Osteocyte (in vitro differentiated cells): ENCODE measurements at places on chromosomes 6 and 20. TPM values are rescaled to one million over a fixed set of nuclear protein-coding genes. Genes with fewer than 3 reads are reported as not detected.

DNA sequence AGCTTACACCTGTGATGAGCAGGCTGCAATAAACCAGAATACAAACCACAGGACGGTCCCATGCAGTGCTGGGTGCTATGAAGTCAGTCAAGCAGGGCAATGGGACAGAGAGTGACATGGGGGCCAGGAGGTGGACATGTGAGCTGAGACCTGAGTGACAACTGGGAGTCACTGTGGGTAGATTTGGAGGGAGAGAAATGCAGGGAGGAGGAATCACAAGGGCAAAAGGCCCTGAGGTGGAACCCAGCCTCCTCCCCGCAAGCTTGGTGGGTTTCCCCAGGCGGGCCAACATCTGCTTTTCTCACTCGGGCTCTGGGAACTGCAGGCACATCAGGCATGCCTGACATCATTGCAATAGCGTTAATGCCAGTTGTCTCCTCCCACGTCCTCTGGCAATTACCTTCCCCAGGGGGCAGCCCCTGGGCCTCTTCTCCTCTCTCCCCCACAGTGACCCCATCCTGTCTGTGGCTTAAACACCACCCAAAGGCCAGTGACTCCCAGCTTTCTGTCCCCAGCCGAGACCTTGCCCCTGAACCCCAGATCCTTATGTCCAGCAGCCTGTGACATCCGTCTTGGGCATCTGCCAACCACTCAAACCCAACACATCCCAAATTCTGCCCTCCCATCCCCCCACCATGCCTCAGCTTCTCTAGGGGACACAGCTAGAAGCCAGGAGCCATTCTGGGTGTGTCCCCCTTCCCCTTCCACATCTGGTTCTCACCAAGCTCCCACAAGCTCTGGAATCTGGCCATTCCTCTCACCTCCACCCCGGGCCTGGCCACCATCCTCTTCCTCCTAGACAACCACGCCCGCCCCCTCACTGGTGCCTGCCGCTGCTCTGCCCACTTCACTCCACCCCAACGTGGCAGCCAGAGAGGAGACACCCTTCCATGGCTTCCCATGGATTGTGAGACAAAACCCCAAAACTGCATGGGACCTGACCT lies 28.2 kb downstream of the PDRG1 start:
- no peak overlapping the region for H3K27ac ChIP-seq
- H3K36me3 ChIP-seq = no peaks in the 10 kb centered on the region
- H3K4me1 ChIP-seq = no peaks in the 10 kb centered on the region
- no peak overlapping the region for H3K4me3 ChIP-seq
- H3K27me3 ChIP-seq = peaks cover 48% of the 10 kb centered on the region

GRCh38 chr6:85354761-85355618 lies 94.9 kb upstream of the NT5E start:
- peaks cover 16% of the 10 kb centered on the region for H3K4me1 ChIP-seq
- H3K27me3 ChIP-seq = no peaks in the 10 kb centered on the region
- H3K27ac ChIP-seq = no peak overlapping the region
- H3K36me3 ChIP-seq = no peaks in the 10 kb centered on the region

DNA sequence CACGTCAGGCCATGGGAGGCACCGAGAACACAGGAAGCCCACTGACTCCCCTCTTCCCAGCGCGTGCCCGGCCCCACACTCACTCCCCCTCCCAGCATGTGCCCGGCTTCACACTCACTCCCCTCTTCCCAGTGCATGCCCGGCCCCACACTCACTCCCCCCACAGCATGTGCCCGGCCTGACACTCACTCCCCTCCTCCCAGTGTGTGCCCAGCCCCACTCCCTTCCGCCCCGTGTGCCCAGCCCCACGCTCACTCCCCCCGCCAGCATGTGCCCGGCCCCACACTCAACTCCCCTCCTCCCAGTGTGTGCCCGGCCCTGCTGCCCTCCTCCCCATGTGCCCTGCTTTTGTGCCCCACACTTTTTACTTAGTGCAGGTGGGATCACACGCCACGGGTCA lies 9.7 kb downstream of the RTEL1 start:
- no peak overlapping the region for H3K27ac ChIP-seq
- H3K36me3 ChIP-seq = peaks cover 17% of the 10 kb centered on the region
- H3K4me3 ChIP-seq = no peak overlapping the region
- H3K4me1 ChIP-seq = no peaks in the 10 kb centered on the region
- DNase-seq = no peak

DNA sequence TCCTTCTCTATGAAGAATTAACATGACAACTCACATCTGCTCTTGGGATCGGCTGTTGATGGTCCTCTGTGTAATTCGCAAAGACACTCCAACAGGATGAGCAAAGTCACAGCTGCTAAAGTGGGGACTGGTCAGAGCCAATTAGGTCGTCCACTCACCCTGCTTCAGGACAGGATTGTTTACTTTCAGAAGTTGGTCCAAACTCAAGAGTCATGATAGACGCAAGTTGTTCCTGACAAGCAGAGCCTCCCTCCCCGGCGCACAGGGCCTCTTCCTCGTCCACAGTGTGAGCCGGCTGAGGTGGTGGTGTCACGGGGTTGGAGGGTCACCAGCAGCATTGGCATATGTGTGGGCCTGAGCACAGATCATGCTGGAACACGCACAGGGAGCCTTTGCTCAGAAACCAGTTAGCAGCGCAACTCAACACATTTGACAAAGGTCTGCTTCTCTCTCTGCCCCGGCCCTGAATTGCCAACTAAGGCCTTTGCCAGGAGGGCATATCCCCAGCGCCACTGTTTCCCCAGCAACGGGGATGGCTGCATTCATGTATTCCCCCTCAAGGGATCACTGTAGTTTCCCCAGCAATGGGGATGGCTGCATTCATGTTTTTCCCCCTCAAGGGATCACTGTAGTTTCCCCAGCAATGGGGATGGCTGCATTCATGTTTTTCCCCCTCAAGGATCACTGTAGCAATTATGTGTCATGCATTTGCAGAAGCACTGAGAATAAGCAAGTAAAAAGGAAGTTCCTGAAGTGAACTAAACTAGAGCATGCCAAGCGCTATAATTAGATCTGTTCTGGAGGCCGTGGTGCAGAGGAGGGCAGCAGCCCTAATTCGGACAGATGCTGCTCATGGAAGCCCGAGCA lies 111.7 kb downstream of the THBS2 start:
- DNase-seq = no peak
- no peaks in the 10 kb centered on the region for H3K36me3 ChIP-seq
- no peaks in the 10 kb centered on the region for H3K27me3 ChIP-seq
- H3K27ac ChIP-seq = peak overlapping the region; percentile 31

DNA sequence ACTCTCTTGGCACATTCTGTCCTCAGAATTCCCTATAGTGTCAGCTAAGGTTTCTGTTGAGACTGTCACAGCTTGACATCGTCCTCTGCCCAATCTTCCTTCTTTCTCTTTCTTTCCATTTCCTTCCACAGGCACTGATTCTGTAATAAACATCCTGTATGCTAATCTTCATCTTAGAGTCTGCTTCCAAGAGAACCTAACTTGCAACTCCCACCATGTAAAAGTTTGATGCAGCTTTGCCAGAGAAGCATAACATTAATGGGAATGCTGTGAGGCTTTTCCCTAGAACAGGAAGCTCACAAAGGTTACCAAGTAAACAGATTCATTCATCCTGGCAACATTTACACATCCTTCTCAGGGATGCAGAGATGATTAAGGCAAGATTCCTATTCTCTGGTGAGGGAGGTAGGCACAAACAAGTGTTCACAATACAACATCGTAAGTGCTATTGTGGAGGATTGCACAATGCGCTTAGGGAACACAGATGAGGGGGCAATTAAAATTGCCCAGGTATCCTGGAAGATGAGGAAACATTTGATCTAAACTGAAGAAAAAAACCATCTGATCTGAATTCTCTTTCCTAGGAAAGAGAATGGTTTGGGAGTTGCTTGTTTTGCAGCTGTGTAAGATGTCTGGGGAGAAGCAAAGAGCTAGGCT lies 74.7 kb downstream of the GRM1 start:
- no peak overlapping the region for H3K4me3 ChIP-seq
- H3K4me1 ChIP-seq = no peaks in the 10 kb centered on the region
- peaks cover 2% of the 10 kb centered on the region for H3K27me3 ChIP-seq
- DNase-seq = no peak
- H3K27ac ChIP-seq = no peak overlapping the region

Gene SUN5
- total RNA-seq = not detected in 2 replicates

GRCh38 chr20:25690427-25690826 lies 6.2 kb downstream of the ZNF337 start:
- H3K4me3 ChIP-seq = no peak overlapping the region
- H3K36me3 ChIP-seq = peaks cover 21% of the 10 kb centered on the region
- no peak overlapping the region for H3K27ac ChIP-seq
- no peak for DNase-seq
- H3K4me1 ChIP-seq = peaks cover 3% of the 10 kb centered on the region
- no peaks in the 10 kb centered on the region for H3K27me3 ChIP-seq

DNA sequence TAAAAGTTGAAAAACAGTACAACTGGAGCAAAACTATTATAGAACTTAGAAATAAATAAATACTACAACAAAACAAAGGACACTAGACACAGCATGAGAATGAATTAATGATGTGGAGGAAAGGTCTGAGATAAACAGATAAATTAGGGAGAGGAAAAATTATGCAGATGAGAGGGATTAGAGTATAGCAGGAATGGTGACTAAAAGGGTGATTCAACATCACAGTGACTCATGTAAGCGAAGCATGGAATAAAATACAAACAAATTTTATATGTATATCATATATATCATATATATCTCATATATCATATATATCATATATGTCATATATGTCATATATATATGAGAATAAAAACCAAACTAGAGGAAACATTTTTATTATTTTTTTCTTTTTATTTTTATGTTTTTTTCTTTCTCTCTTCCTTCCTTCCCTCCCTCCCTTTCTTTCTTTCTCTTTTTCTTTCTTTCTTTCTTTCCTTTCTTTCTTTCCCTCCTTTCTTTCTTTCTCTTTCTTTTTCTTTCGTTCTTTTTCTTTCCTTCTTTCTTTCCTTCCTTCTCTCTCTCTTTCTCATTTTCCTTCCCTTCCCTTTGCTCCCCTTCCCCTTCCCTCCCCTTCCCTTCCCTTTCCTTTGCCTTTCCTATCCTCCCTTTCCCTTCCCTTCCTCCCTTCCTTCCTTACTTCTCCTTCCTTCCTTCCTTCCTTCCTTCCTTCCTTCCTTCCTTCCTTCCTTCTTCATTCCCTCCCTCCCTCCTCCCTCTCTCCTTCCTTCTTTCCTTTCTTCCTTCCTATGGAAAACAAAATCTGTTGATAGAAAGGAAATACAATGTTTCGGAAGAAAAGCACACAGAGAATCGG lies 1014.6 kb downstream of the GRIK2 start:
- H3K27me3 ChIP-seq = peaks cover 3% of the 10 kb centered on the region
- H3K4me3 ChIP-seq = no peak overlapping the region
- DNase-seq = no peak
- no peaks in the 10 kb centered on the region for H3K4me1 ChIP-seq
- no peak overlapping the region for H3K27ac ChIP-seq
- H3K36me3 ChIP-seq = no peaks in the 10 kb centered on the region

Gene PI16
- total RNA-seq = not detected in 2 replicates
